ENCODE measurements at places on chromosomes 2 and 18.

- peak; percentile 27 for DNase-seq
Measured at GRCh38 chr2:116319935-116320334, 1494.6 kb upstream of the DDX18 start.

- peak; percentile 51 for DNase-seq
Measured at GRCh38 chr2:15588329-15588919, 3.2 kb upstream of the DDX1 start.

- no peak for DNase-seq
Measured at GRCh38 chr2:236557306-236558030, 12.2 kb upstream of the ACKR3 start.

GRCh38 chr2:215367662-215368492, 56.0 kb downstream of the ATIC start:
- DNase-seq = no peak

- no peak for DNase-seq
Measured at GRCh38 chr2:186648130-186648529, 45.7 kb upstream of the FAM171B start.

DNA sequence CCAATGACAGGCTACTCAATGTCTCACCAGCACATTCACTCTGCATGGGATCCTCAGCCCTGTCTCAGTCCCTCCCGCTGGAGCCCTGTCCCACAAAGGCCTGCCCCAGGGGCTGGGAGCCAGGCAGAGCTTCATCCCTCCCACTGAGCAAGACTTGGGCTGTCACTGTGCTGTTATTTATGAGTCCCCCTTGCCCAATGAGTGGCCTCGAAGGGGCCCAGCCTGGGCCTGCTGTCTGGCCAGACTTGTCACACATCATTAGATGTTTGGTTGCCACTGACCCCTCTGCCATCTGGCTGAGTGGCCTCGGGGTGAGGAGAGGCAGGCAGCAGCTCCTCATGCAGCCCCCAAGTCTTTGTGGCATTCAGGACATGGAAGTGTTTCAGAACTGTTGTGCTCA, 330.6 kb upstream of the SKOR2 start:
- DNase-seq = no peak
